ENCODE measurements at places on chromosomes 1 and 21. TPM values are rescaled to one million over a fixed set of nuclear protein-coding genes. Genes with fewer than 3 reads are reported as not detected.

Gene RBP7
- total RNA-seq, result not detected

Gene SPATA17
- 0.14 TPM for total RNA-seq

Gene GON4L
- total RNA-seq, result 44.2 TPM

Gene DUSP23
- total RNA-seq, result 23.9 TPM

Gene RGS7
- total RNA-seq, result not detected

Gene GNAT2
- 0.26 TPM for total RNA-seq

Gene FAM72A
- 42.2 TPM for total RNA-seq

Gene FCRL2
- not detected for total RNA-seq

Gene HIVEP3
- total RNA-seq, result 29.4 TPM

Gene CELA2A
- not detected for total RNA-seq

Gene OR6N1
- total RNA-seq, result not detected

Gene CD247
- 149 TPM for total RNA-seq

Gene FAM229A
- 3.3 TPM for total RNA-seq

Gene RGS4
- total RNA-seq, result not detected

Gene SPRR5
- total RNA-seq, result not detected

Gene ADCY10
- total RNA-seq, result 0.30 TPM

Gene ADAMTS4
- 0.40 TPM for total RNA-seq

Gene EPHA8
- total RNA-seq, result not detected

Gene SPATA21
- total RNA-seq, result not detected

Gene CDA
- not detected for total RNA-seq

Gene NPR1
- total RNA-seq, result 0.11 TPM

Gene SPRR1B
- total RNA-seq, result not detected

Gene MROH9
- not detected for total RNA-seq

Gene UBE2U
- not detected for total RNA-seq
